ENCODE measurements at places on chromosomes 12 and 14. TPM values are rescaled to one million over a fixed set of nuclear protein-coding genes. Genes with fewer than 3 reads are reported as not detected.

The WBP11 gene
- 138 TPM for total RNA-seq

The THTPA gene
- 14.5 TPM for total RNA-seq

The SYNJ2BP gene
- 2.2 TPM for total RNA-seq

The CLEC4E gene
- not detected for total RNA-seq

GRCh38 chr12:82415402-82415801 is 57.1 kb downstream of the METTL25 start:
- no peak for DNase-seq

- no peak for DNase-seq
Measured at GRCh38 chr12:23066095-23066494, 441.1 kb downstream of the ETNK1 start.

DNA sequence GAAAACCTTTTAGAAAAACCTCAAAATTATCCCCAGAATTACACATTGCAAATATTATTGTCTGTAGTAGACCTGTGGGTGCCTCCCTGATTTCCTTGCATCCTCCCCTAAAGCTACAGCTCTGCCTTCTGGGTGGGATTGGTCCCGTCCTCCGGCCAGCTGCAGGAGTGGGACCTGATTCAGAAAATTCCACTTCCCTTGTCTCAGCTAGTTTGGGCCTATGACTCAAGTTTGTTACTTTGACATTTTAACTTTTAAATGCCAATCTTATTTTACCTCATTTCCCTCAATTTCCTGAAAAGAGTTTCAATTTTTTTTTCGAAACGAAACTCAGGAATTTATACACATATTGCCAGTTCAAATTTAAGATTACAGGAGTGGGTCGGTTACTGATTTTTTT is 13.2 kb upstream of the SLC41A2 start:
- peak; percentile 28 for DNase-seq

Data from activated CD4-positive, alpha-beta T cell treated with anti-CD3 and anti-CD28 coated beads, Interleukin-2, amount 10 ng/mL, durations not matched to agents 24 days and 14 days (primary cell).